ENCODE measurements at places on chromosomes 3 and 15.

DNA sequence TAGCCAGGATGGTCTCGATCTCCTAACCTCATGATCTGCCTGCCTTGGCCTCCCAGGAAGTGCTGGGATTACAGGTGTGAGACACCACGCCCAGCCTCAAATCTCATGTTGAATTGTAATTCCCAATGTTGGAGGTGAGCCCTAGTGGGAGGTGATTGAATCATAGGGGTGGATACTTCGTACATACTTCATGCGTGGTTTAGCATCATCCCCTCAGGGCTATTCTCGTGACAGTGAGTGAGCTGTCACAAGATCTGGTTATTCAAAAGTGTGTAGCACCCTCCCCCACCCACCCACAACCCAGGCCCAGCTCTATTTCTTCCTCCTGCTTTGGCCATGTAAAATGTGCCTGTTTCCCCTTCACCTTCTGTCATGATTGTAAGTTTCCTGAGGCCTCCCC is 236.9 kb upstream of the IL12A start:
- DNase-seq = no peak

- no peak for DNase-seq
Observed at GRCh38 chr3:114644367-114644766, 350.5 kb downstream of the TIGIT start.

GRCh38 chr15:34759992-34760391 is 5.2 kb upstream of the GJD2 start:
- no peak for DNase-seq

DNA sequence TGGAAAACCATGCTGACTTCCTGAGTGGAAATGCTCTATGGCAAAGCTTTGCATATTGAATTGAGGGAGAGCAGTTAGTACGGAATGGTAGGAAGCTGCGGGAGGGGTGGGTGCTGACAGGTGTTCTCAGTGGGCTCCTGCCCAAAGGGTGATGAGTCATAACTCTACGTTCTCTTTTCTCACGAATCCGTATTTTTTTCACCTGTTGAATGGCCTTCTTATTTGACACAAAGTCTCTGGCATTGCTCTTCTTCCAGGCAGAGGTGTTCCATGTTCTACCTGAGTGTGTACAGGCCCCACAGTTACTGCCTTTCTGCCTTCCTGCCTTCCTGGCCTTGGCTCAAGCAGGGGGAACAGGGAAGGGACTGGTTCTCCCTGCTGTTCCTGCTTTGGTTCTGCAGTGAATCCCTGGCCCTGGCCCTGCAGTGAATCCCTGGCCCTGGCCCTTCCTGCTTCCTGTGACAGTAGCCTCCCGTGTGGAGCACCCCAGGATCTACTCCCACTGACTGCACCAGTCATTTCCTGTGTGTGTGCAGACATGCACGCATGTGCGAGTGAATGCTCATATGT is 31.9 kb downstream of the TRAK1 start:
- DNase-seq = no peak

DNA sequence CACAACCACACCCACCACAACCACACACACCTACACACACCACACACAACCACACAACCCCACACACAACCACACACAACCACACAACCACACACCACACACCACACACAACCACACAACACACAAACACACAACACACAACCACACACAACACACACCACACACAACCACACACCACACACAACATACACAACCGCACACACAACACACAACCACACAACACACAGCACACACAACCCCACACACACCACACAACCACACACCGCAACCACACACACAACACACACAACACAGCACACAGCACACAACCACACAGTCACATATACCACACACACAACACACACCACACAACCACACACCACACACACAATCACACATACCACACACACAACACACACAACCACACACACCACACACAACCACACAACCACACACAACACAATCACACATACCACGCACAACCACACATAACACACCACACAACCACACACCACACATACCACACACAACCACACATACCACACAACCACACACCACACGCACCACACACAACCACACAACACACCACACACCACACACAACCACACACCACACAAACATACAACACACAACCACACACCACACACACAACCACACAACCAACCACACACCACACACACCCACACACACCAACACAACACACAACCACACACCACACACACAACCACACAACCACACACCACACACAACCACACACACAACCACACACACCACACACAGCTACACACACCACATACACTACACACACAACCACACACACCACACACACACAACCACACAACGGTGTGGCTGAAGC is 23.7 kb downstream of the CPN2 start:
- no peak for DNase-seq

DNA sequence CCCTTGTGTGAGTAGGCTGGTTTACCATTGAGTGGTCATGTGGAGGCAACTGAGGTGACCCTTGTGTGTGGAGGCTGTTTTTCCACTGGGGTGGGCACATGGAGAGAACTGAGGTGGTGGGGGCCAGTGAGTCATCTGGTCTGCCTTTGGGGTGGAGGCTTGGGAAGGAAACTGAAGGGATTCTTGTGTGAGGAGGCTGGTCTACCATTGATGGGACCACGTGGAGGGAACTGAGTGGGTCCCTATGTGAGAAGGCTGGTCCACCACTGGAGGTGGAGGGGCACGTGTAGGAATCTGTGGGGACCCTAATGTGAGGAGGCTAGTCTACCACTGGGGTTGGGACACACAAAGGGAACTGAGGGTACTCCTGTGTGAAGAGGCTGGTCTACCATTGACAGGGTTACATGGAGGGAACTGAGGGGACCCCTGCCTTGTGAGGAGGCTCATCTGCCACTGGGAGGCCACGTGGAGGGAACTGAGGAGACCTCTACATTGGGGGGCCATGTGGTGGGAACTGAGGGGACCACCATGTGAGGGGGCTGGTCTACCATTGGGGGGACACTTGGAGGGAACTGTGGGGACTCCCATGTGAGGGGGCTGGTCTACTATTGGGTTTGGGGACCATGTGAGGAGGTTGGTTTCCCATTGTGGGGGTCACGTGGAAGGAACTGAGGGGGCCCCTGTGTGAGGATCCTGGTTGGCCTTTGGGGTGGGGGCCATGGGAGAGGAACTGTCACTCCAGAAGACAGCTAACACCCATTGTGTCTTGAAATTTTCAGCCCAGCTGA is 164.5 kb downstream of the WNT7A start:
- no peak for DNase-seq

DNA sequence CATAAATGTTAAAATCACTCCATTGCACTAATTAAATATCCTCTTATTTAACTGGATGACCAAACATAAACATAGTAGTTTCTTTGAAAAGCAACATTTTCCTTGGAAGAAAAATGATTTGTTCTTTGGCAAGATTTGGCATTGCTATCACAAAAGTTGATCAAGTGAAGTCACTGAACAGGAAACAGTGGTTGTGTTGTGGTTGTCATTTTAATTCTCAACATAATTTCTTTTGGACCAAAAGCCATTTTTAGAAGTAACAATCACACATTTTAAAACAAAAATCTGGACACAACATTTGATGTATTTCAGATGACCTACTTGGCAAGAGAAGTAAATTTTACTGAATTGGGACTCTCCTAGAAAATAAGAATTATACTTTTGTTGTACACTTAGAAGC is 872.3 kb downstream of the ROBO1 start:
- DNase-seq = no peak

DNA sequence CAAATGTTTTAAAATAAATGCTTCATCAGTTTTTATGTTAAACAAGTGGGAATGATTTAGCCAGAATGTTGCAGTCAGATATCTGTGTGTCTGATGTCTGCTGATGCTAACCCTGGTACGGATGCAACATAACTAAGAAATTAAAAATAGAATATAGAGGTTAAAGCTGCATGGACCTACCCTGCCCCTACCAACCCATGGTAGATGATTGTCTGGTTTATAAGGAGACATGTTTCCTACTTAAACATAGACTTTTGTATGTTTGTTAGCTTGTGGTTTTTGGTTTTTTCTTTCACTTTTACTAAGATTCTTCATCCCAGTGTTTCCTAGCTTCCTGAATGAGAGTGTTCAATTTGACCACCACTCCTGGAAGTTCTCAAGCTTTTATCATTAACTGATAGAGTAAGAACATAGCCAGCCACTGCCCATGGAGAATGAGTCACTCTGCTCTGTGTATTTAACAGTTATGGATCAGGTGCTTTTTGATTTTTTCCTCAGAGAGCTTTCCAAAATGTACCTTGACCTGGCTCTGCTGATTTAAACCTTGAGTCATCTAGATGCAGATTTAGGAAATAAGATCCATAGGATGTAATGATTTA is 70.7 kb upstream of the VEPH1 start:
- DNase-seq = no peak

DNA sequence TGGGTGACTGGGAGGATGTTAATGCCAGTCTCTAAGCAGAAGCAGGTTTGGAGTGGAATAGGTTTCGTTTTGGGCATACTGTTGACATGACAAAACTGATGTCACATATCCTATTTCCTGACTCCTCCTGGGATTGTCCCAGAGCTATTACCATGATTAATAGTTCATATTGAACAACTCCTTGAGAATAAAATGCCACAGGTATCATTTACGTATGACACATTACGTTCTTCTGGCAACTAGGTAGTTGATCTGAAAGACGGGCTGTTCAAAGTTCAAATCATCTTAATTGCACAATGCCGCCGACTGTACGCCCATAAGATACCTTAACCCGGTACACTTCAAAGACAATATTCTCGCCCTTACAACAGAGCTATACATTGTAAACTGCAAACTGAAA is 1.4 kb upstream of the RAB5A start:
- no peak for DNase-seq

GRCh38 chr3:21417991-21418390 is 333.0 kb downstream of the ZNF385D start:
- DNase-seq = no peak

DNA sequence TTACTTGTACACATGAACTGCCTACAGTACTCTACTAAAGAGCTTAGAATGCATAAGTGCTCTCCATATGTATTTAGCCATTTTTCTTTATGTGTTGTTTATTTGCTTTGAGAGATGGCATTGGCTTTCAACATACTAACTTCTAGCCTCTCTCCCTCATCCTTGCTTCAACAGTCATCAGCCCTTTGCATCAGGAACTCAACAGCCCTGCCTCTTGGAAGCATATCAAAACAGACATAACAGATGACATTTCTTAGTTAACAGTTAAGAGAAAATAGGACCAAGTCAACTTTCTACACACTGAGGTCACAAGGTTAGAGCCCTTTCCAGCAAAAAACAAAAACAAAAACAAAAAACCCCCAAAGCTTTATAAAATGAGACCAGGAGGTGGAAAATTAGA is 145.6 kb downstream of the TCF12 start:
- DNase-seq = no peak

DNA sequence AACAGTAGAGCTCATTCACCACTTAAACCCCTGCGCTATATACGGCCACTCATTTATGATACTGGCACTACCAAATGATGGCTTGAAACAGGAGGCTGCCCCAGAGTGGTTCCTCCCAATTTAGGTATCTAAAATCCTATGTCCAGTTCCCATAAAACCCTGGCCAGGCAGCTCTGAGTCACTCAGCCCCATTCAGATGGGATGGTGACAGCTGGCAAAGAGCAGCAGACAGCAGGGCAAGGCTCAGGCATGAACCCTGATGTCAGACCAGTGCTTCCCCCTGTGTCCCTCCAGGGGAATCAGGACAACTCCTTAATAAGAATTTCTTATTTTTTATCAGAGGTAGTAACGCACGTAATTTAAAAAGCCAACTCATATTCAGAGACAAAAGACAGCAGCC is 77.2 kb upstream of the RNU6-1 start:
- DNase-seq = no peak

DNA sequence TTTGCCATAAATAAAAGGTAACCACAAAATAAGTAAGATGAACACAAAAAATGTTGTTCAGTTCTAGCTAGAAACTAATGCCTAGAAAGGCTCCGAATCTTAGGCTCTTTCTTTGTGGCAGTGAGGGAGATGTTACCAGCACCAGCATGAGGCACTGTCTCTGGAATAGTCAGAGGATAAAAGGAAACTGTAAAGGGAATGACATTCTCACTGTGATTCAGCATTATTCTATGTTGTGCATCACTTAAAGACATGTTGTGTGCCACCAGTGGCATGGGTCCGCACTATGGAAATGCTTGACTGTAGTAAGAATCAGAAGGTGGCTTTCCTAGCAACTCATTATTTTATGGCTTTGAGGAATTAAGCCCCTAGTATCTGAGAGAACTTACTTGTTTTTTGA is 70.8 kb downstream of the SEC22A start:
- DNase-seq = no peak

Data from activated CD4-positive, alpha-beta T cell treated with anti-CD3 and anti-CD28 coated beads for 48 hours (primary cell).